ENCODE measurements at places on chromosomes 5 and 9.

- no peak for DNase-seq
Measured at GRCh38 chr9:76643399-76644117, 120.7 kb upstream of the PCA3 start.

- no peak for DNase-seq
Measured at GRCh38 chr5:5751498-5751897, 329.0 kb downstream of the ICE1 start.

- no peak for DNase-seq
Measured at GRCh38 chr9:130839132-130840111, 4.4 kb downstream of the ABL1 start.

DNA sequence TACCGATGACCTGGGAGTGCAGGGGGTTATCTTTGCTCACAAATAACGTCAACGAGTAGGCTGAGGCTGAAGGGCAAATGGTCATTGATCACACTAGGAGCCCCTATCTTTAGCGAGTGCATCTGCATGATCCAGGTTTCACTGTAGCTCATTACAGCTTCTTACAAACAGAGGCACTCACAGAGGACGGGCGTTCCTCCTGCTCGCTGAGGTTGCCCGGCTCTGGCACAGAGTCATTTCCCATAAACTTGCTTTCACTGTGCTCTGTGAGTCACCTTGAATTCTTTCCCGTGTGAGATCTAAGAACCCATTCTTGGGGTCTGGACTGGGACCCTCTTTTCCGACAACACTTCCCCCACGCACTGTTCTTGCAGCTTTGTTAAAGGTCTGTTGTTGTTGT, 1.9 kb upstream of the PAEP start:
- no peak for DNase-seq

- DNase-seq = no peak
Measured at GRCh38 chr9:92325991-92326500, 293 bp downstream of the CENPP start.

- no peak for DNase-seq
Measured at GRCh38 chr5:10607666-10608073, 43.8 kb downstream of the ANKRD33B start.

DNA sequence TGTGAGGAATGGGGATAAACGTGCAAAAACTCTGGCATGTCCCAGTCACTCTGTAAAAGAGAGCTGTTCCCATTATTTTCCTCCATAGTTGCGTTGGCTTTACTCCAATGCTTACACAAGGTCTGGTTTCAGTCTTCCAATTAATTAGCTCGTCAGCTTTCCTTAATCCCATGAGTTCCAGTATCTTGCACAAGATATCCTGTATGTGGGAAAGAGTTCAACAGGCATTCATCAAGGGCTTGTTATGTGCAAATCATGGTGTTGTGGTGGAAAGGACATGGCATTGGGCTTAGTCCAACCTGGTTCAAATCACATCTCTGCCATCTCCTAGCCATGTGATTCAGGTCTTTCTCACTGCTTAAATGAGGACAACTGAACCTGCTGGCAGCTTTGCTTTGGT, 77.5 kb upstream of the PANK3 start:
- DNase-seq = no peak

GRCh38 chr9:112921549-112921948, 30.9 kb upstream of the SLC46A2 start:
- DNase-seq = no peak

DNA sequence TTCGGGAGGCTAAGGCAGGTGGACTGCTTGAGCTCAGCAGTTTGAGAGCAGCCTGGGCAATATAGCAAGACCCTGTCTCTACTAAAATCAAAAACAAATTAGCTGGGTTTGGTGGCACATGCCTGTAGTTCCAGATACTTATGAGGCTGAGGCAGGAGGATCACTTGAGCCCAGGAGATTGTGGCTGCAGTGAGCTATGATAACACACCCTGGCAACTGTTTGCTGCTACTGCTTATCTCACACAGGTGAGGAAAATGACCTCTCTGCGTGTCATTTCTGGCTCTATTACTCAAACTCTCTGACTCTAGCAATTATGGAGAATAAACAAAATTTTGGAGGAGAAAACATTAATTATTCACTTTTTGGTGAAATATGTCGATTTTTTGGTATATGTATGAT, 45.3 kb upstream of the TMC1 start:
- no peak for DNase-seq

DNA sequence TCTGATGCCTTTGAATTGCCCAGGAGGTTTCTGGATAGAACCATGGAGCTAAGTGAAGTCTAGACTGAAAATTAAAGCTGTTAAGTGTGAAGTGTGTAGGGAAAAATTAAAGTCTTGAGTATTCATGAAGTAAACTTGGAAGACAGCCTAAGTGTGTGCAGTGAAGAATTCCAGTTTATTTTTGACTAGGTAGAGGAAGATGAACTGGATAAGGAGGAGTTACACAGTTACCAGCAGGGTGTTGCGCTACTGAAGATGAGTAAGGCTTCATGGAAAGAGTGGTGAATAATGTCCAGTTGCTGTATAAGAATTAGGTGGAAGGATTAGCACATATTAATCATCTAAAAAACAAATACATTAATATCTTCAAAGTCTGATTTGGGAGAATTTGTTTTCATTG, 5.7 kb upstream of the CHD1 start:
- no peak for DNase-seq

GRCh38 chr5:76849419-76850291, at the start of gene S100Z:
Gene S100Z (plus strand): TSS chr5:76850014. CDS start chr5:76875360, 25,346 bp downstream.
- peak; percentile 61 for DNase-seq
